ENCODE measurements at places on chromosomes 2 and 18.

GRCh38 chr2:26655611-26656195 lies 14.5 kb upstream of the CIB4 start:
- DNase-seq, result no peak

GRCh38 chr18:51192026-51192425 lies 5.5 kb downstream of the MEX3C start:
- no peak for DNase-seq

DNA sequence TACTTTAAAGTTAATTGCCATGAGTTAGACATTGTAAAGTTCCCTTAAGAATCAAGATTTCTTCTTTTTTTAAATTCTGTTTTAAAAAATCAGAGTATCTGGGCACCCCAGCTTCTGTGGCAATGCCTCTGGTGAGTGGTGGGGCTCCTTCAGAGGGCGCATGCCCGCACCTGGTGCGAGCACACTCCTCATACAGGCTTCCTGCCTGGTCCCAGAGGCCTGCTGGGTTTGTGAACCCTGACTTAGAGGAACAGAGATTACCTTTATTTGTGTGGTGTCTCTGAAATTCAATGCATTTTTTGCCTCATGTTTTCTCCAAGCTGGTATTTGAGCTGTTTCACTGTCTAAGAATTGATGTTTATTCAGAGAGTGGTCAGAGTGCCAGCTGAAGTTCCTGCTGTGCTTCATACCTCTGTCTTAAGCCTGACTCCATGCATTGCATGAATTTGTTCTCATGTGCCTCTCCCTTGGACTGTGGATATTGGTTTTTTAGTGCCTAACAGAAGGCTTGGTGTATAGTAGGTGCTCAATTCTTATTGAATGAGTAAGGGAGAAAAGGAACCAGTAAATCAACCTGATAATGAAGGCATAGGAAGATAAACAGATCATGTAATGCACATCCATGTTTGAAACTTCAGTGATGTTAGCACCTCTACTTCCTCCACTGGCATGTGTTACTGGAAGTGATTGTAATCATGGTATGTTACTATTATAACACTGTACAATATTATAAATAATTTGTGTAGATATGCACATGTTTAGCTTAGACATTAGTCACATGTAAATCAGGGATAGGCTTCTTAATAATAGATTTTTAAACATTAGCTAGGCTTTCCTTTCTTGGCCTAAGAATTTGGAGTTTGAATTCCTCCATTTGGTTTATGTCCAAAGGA lies 29.0 kb downstream of the PHLPP1 start:
- DNase-seq, result no peak

DNA sequence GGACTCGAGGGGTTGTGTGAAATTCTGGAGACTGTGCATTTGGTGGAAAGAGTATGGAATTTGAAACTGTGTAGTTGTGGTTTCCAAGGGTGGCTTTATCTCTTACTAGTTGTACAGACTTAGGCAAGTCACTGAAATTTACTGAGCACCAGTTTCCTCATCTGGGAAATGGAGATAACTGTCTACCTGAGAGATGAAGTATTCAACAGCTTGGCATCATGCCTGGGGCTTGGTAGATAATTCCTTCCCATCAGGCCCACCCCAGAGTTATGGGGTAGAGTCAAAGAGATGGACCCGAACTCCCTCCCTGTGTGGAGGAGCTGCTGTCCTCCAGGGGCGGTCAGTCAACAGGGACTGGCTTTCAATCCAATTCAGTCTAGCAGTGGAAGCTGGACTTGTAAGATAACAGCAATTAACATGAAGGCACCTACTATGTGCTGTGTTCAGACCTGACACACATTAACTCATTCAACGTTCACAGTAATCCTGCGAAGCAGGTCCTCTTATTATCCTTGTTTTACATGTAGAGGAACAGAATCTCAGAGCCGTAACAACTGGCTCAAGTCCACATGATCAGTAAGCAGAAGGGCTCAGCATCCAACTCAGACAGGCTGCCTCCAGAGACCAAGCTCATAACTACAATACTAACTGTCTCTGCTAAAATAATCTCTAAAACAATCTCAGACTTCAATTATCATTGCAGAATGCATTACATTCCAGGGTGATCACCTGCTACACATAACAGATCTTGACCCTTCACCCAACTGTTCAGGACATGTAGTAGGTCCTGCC lies 432.1 kb downstream of the LPIN1 start:
- DNase-seq, result no peak

DNA sequence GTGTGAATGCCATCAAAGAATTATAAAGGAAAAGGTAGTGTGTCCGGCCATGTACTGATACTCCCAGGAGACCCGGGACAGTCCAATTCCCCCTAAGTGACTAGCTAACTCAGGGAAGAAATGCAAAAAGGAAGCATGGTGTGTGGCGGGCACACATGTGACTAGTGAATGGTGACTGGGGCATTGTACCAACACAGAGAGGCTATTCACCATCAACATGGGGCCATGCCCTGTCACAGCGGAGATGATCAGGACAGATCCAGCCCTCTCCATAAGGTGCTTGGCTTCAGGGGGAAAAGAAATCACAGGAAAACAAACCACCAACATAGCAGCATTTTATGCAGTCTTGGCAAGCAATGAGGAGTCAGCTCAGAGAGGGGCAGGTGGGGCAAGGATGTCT lies 34.3 kb downstream of the FAM168B start:
- DNase-seq, result no peak

- DNase-seq, result no peak
These were observed 103.8 kb upstream of the ST3GAL5 start for GRCh38 chr2:85992611-85993010.

DNA sequence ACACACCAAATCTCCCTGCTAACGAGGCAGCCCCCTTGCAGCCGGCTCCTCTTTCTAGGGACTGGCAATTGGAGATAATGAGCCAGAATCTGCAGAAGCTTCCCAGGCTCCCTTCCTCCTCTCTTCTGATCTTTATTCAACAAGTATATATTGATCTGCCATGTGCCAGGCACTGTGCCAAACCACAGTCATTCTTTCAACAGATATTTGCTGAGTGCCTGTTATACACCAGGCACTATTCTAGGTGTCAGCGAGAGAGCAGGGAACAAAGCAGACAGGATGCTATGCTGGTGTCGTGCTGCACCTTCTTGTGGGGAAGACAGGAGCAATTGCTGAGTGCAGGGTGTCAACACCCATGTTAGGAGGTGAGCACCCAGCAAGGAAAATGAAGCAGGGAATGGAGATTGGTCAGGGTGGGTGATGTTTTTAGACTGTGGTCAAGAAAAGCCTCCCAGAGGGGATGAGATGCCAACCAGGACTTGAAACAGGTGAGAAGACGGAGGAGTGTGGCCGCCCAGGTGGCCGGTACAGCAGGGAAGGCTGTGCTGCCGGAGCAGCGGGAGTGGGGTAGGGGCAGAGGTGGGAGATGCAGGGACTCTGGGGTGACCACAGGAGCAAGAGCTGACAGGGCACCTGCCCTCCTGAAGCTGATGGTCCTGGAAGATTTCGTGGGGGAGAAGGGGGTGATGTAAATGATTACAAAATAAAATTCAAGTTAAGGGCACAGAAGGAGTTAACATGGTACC lies 307.6 kb upstream of the RAB12 start:
- no peak for DNase-seq

GRCh38 chr2:85413592-85414420 lies 3.6 kb upstream of the CAPG start:
- peak; percentile 27 for DNase-seq

DNA sequence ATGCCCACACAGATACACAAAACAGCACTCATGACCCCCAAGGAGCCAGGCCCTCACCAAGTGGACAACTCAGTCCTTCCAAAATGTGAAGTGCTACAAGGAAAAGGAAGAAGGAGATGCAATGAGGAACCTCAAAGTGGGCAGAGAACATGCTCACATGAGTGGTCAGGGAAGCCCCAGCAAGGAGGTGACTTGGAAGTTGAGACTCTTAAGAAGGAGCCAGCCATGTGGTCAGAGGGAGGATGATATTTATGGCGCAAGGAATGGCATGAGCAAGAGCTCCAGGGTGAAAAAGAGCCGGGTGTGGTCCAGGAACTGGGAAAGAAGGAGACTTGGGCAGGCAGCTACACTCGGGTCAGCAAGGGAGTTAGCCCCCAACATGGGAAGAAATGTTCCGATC lies 30.0 kb upstream of the KLHL29 start:
- DNase-seq, result no peak
